NCI-H446 treated with DMSO at 0.1 percent for 48 hours (cell line): ENCODE measurements at places on chromosomes 2 and 18.

DNA sequence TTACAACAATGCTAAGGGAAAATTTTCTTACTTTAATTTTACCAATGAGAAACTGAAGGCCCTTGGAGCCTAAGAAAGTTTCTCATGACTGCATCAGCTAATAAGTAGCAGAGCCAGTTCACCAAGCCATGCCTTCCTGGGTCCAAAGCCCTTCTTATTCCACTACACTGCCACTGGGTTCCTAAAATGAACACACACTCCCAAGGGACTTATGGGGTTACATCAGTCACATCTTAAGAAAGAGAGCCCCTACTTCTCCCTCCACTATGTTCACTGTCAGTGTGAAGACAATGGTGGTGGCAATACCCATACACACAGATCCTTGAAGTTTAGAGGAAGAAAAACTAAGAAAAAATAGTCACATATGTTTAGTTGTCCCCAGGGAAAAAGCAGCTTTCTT lies 20.6 kb downstream of the MBD2 start:
- DNase-seq = no peak

DNA sequence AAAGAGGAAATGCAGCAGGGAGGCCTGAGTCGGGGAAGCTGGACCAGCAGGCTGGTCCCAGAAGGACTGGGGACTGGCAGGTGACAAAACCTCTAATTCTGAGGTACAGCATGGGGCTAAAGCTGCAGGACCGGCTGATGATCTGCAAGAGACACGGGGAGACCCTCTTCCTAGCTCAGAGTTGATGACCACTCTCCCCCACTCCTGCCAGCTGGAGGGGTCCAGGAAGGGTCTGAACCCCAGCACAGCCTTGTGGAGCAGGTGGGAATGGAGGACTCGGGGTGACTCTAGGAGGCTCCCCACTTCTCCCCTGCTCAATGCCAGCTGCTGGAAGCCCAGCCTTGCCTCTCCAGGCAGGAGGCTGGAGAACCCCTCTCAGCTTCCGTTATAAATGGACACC lies 67.7 kb downstream of the TWIST2 start:
- DNase-seq = no peak

DNA sequence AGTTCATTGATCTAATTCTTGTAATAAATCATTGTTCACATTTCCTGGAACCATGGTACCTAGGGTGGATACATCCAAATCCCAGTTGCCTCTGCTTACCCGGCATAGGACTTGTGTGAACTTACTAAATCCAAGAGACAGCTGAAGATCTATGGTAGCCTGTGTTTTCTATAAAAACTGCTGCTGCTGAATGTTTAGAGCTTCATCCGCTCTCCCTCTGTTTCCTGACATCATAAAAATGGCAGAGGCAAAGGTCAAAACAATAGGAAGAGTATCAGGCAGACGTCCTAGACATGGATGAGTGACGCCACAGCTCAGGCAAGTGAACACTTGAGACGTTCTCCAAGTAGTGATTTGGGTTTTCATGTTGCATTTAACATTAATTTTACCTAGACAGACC lies 258.3 kb downstream of the ALPK2 start:
- DNase-seq = no peak

GRCh38 chr18:79326413-79327198 lies 69.1 kb upstream of the NFATC1 start:
- no peak for DNase-seq

DNA sequence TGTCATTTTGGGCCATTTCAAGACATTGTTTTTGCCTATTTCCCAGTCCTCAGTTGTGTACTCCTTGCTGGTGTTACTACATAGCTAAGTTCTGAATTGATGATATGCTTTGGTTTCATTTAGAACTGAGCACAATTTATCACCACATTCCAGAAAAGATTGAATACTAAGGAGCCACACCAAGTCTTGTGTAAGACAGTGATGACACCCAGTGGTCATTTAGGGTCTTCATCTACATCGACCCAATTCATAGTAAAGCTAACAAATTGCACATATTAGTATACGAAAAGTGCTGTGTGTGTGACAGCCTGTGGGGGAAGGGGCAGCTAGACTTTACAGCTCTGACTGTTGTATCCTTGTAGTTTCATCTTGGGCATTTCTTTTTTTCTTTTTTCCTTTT lies 10.9 kb upstream of the DLX2 start:
- DNase-seq = peak; percentile 17

DNA sequence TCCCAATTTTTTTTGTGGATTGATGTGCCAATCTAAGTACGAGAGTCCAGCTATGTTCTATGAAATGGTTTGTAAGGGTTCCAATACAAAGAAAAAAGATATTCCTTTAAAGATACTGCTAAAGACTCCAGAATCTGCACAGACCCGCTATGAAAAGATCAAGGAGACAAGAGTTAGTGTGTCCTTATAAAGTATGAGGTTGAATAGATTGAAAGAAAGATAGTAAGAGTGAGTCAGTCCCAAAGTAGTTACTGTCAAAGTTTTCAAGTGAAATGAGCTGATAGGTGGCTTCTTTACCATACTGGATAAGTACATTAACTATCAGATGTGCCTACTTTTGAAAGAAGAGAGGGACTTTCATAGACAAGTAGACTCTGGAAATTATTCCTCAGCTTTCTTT lies 17.9 kb upstream of the EHBP1 start:
- DNase-seq = no peak

DNA sequence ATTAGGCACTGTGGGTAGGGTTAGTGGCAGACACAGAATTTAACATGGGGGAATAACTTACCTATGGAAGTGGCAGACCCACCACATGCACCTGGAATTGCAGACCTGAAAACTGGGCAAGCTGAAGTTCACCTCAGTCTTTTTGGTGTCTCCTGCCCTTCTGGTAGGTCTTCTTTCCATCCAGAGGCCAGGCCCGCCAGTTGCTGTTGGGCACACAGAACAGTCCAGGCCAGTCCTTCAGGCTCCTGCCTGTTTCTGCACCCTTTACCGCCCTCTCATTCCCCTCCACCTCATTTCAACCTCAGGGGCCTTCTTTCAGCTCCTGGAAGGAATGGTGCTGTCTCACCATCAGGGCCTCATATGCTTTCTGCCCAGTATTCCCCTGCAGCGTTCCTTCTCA lies 358.9 kb upstream of the ETAA1 start:
- no peak for DNase-seq

DNA sequence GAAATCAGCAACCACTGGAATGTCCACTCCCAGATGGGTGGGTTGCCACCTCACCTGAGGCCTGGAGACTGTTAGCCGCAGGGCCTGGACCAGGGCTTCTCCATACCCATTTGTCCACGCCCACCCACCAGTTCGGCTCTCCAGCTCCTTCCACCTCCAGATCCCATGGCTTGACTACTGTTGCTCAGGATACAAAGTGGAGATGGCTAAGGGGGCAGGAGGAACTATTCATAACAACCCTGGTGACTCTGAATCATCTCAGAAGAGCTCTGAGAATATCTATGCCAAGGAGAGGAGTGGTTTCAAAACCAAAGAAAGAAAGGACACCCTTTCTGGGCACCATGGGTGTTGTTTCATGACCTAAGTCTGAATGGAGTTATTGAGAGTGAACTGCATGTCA lies 145.8 kb downstream of the LAMA3 start:
- DNase-seq = no peak

- DNase-seq = no peak
These were observed 58.8 kb downstream of the NEDD4L start for GRCh38 chr18:58102875-58103274.

GRCh38 chr2:147375073-147375472 lies 469.8 kb upstream of the ACVR2A start:
- no peak for DNase-seq

DNA sequence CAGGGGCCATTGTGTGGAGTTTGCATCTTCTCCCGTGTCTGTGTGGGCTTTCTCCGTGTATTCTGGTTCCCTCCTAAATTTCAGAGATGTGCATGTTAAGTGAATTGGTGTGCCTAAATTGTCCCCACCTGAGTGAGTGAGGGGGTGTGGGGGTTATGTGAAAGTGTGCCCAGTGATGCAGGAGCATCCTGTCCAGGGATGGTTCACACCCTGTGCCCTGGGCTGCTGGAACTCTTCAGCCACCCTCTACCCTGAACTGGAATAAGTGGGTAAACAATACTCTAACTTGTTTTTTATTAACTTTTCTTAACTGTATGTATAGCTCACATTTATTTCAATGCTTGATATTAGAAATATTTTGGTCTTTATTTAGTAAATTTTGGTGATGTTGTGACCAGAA lies 56.0 kb downstream of the UBE2E3 start:
- no peak for DNase-seq

GRCh38 chr2:210553373-210553772 lies 3.0 kb upstream of the CPS1 start:
- no peak for DNase-seq

GRCh38 chr2:227748079-227748478 lies 2.4 kb downstream of the SCYGR8 start:
- no peak for DNase-seq

- no peak for DNase-seq
These were observed 68.7 kb downstream of the NPAS2 start for GRCh38 chr2:100888601-100889000.
